ENCODE measurements at places on chromosomes 7 and 10.

- no peak for DNase-seq
Measured at GRCh38 chr10:1696106-1696505, 41.2 kb downstream of the ADARB2 start.

- no peak for DNase-seq
Measured at GRCh38 chr7:157590526-157590925, 253.7 kb downstream of the DNAJB6 start.

DNA sequence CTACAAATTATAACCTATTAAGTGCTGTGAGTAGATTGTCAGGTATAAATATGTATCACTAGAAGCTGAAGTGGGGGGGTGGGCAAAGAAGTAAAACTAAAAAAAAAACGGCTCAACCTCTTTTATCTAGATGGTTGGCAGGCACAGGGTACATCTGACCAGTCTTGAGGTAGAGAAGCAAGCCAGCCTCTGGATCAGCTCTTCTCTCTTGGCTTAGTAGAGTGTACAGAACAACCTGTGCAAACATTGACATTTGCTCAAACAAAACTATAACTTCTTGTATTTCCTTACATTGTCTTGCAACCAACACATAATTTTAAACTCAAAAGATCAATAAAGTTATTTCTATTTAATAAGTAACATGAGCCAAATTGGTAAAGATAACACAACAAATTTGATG, 25.6 kb downstream of the DNA2 start:
- DNase-seq: no peak

- no peak for DNase-seq
Measured at GRCh38 chr10:11334436-11334835, 277.0 kb downstream of the USP6NL start.

DNA sequence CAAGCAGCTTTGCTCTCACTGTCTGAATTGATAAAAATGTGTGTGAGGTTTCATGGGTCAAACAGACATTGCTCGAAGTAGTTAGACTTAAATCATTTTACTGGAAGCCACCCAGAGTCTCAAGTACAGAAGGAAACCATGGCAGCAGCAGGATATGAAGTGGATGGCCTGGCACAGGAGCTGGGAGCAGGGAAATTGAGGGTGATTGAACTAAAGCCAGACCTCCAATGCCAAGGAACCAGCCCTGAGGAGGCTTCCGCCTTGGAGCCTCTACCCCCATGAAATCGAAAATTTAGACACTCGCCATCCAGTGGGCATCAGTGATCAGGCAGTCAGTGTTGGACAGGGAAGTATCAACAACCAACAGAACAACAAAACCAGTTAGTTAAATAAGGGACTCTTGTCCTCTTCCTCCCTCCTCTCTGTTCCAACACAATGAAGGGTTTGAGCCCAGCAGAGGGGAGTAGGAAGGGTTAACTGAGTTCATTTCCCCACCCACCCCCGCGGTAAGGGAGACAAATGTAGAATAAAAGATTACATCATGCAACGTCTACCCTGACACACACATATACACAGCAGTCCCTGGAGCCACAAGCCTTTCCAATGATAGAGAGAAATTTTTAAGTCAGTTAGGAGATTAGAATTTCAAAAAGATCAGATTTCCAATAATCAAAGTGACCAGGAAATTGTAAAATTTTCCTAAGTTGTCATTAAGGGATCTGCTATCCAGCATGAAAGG, 156.3 kb downstream of the SLC16A9 start:
- DNase-seq: no peak

GRCh38 chr7:46850563-46851330, 731.2 kb downstream of the TNS3 start:
- DNase-seq: no peak

- no peak for DNase-seq
Measured at GRCh38 chr10:89241026-89241425, 10.5 kb downstream of the LIPA start.

DNA sequence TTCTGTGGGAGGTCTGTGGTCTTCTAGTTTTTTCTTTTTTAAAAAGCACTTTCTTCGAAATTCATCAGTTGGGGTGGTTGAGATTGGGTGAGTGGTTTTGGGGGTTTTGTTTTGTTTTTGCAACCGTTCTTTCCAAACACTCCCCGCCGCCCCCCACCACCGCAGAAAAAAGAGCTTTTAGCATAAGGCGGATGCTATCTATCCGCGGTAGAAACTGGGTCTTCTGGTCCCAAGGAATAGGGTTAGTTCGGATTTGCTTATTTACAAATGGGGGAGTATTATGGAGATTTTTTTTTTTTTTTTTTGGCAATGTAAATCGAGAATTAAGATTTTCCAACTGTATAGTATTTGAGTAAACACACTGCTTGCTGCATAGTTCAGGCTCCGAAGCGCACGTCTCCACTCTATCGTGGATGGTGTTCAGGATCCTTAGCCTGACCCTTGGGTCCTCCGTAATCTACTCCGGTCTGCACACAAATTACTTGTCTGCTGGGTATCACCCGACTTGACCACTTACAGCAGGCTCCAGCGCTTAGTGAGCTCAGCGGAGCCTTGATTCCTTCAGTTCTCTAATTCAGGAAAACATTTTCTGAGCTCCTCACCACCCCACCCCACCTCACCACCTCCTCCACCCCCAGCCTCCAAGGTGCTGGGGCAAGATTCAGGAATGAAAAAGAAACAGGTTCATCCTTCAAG, 757 bp upstream of the NRCAM start:
- no peak for DNase-seq

- no peak for DNase-seq
Measured at GRCh38 chr10:61465901-61466632, 12.9 kb upstream of the TMEM26 start.

- no peak for DNase-seq
Measured at GRCh38 chr7:119685906-119686305, 587.1 kb upstream of the KCND2 start.

DNA sequence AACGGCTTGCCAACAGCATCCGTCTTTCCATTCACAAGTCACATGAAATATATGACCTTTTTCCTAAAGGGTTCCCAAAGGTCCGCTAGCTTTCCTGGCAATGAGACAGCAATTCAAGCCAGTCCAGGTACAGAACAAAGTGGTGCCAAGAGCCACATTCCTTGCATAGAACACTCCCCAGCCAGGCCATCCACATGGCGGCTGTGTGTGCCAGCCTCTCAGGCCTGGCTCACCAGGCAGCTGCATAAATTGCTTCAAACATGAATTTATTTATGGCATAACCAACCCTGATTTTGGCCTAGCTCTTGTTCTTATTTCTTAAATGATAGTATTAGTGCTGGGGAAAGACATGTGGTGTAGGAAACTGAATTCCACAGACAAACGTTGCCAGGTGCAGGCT, 63.7 kb upstream of the CREB5 start:
- no peak for DNase-seq

DNA sequence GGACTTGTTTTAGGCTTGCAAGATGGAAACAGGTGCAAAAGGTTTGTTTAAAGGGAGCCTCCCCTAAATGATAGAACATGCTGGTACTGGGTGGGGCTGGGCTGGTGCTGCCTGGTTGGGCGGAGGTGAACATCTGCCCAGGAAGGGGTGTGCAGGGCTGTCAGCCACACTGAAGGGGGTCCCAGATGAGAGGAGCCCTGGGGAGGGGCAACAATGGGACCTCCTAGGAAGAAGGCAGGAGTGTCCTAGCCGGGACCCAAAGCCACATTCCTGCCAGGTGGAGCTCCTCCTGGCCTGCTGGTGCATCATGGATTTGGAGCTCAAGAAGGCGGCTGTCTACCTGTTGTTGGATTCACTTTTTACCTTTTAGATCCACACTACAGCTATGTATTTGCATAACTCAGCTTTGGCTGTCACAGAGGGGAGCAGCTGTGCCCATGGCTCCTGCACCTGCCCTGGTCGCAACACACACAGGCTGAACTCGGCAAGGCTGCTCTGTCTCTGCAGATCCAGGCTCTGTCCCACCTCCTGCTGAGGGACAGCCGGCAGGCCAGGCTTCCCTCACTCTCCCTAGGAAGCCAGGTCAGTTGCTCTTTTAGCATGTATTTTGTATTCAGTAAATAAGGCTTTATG, 59.9 kb downstream of the ADARB2 start:
- DNase-seq: no peak

- DNase-seq: no peak
Measured at GRCh38 chr10:79985481-79986072, 36.7 kb upstream of the SFTPD start.

DNA sequence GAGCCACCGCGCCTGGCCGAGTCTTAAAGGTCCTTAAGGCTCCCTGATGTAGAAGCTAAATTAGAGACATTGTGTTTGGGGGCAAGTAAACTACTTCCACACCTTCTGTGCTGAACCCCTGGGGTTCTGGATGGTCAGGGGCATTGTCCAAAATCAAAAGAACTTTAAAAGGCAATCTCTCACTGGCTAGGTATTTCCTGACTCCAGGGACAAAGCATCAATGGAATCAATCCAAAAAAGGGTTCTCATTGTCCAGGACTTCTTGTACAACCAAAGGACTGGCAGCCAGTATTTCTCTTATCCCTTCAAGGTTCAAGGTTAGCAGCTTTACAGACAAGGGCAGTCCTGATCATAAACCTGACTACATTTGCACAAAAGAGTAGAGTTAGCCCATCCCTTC, 24.0 kb downstream of the SRPK2 start:
- DNase-seq: no peak

- DNase-seq: peak; percentile 38
Measured at GRCh38 chr10:71970331-71970730, 6.1 kb downstream of the CHST3 start.

- no peak for DNase-seq
Measured at GRCh38 chr10:29876008-29876555, 183.3 kb downstream of the JCAD start.

DNA sequence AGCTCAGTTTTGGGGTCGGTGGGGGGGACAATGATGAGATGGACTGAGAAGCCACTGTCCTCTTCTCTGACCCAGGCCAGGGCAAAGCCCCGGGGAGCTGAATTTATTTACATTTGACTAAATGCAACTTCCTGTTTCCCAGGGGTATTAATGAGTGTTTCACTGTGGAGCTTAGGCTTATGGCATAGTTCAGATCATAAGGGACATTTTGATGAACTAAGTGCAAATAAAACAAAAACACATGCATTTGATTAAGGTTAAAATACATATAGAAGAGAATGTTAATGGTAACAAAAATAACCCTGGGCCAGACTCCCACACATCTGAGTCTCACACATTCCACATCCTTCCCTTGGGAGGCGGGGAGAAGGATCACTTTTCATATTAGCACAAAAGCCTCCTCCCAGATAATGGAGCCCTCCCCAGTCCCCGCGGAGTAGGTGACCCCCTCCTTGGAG, 320.6 kb downstream of the FRMD4A start:
- DNase-seq: no peak

DNA sequence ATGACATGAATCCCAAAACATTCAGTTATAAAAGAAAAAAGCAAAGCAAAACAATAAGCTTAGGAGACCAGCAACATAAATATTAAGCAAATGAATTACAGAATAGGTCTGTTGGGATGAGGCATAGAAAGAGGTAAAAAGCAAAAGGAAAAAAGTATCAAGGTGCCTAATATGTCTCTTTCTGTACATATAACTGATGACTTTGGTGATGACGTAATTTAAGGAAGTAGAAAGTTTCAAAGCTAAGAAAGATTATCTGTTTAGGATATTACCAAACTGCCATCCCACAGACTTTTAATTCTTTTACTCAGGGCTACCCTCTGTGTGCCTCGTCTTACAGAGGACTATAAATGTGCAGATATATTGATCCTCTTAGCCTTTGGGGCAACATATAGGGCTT, 1066.5 kb downstream of the SORCS3 start:
- DNase-seq: no peak

DNA sequence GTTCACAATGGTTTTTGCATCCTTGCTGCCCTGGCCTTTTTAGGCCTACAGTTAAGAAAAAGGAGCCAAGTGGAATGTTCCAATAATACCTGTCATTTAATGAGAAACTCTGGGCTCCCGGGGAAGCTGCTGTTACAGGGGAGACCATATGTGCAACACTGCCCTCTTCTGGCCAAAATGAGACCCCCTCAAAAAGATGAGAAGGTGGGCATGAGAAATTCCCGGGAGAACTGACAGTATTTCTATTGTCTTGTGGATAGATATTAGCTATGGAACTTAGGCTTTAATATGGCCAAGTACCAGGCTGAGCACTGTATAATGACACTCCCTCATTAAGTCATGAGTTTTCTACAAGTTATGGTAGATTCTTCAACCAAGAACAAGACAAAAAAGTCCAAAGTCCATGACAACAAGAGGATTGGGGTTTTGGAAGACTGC, 99.4 kb downstream of the CCDC3 start:
- peak; percentile 56 for DNase-seq

GRCh38 chr7:96527133-96527827, 182.4 kb downstream of the SEM1 start:
- no peak for DNase-seq

- peak; percentile 83 for DNase-seq
Measured at GRCh38 chr7:158432369-158433341, 155.0 kb downstream of the PTPRN2 start.

GRCh38 chr7:37421861-37422500, 26.7 kb downstream of the ELMO1 start:
- DNase-seq: no peak

- DNase-seq: no peak
Measured at GRCh38 chr7:36391436-36392198, 2.0 kb downstream of the ANLN start.

- DNase-seq: no peak
Measured at GRCh38 chr10:5774987-5775620, 38.1 kb downstream of the GDI2 start.

DNA sequence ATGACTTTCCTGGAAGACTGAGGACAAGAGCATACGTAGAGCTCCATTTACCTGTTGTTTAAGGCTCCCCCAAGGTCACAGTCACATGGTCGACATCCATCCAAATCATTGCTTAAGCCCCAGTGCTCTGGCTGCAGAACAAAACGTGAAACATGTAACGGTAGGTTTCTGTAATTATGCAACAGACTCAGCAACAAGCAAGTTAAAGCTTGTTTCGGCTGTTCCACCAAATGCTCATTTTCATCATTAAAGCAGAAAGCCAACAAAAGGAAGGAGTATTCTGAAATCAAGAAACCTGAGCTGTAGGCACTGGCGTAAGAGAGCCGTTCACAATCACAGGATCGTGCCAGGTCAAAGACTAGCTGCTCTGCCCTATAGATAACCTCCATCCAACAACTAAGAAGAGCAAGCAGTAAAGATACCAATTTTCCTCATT, 30.0 kb downstream of the LAMB1 start:
- DNase-seq: no peak

DNA sequence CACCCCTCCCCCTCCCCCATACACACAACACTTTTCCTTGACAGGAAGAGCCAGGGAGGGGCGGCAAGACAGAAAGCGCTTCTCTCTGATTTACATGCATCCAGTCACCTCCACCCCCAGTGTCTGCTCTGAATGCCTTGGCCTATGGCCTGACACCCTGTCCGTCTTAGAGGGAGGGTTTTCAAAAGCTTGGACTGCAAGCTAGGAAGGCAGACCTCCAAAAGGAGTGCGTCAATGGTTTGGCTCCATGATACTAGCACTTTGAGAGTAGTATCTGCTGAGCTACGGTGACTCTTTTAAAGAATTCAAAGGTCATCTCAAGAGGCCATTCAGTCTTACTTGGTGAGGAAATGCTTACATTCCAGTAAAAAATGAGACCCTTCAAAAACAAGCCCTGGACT, 20.3 kb upstream of the PAX2 start:
- DNase-seq: no peak
